ENCODE measurements at places on chromosomes 13 and 19.

DNA sequence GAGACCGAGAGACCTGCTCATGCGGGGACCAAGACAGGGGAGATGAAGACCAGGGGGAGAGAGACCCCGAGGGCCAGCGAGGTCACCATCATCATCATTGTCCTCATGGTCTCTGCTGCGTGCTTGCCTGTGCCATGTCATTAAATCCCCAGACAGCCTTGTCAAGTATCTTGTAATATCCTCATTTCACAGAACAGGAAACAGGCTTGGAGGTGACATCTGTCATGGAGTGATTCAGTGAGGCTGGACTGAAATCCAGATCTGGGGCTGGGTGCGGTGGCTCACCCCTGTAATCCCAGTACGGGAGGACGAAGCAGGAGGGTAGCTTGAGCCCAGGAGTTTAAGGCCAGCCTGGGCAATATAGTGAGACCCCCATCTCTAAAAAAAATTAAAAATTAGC lies 5.9 kb upstream of the NANOS2 start:
- no peak for DNase-seq

DNA sequence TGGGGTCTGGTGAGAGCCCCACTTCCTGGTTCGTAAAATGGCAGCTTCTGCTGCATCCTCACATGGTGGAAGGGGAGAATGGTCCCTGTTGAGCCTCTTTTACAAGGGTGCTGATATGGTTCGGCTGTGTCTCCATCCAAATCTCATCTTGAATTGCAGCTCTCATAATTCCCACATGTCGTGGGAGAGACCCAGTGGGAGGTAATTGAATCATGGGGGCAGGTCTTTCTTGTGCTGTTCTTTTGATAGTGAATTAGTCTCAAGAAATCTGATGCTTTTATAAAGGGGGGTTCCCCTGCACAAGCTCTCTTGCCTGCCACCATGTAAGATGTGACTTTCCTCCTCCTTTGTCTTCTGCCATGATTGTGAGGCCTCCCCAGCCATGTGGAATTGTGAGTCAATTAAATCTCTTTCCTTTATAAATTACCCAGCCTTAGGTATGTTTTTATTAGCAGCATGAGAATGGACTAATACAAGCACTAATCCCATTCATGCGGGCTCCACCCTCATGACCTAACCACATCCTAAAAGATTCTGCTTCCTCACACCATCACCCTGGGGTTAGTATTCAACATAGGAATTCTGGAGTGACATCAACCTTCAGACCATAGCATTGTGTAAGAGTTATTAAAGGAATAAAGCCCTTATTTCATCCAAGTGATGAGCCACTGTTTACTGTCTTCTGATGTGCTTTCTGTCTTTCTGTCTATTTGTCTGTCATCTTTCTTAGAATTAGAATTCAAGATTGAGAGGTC lies 159.0 kb upstream of the IRS2 start:
- DNase-seq = no peak

GRCh38 chr13:59891053-59891452 lies 272.7 kb downstream of the DIAPH3 start:
- no peak for DNase-seq

DNA sequence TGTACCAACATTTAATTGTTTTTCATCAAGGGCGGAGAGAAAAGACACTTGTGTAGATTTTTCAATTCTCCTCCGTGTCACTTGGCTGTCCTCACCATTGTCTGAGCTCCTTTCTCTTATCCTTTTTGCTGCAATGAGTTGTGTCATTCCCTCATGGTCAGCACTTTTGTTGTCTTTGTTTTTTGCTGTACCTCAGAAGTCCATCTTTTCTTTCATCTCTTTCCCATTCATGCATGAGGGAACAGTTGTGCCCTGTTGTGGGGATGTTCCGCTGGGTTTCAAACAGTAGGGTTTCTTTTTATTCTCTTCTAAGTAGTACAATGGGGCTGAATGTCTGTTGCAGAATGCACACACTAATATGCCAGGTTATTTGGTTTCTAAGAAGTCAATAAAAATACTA lies 222.6 kb downstream of the TM9SF2 start:
- DNase-seq = no peak

DNA sequence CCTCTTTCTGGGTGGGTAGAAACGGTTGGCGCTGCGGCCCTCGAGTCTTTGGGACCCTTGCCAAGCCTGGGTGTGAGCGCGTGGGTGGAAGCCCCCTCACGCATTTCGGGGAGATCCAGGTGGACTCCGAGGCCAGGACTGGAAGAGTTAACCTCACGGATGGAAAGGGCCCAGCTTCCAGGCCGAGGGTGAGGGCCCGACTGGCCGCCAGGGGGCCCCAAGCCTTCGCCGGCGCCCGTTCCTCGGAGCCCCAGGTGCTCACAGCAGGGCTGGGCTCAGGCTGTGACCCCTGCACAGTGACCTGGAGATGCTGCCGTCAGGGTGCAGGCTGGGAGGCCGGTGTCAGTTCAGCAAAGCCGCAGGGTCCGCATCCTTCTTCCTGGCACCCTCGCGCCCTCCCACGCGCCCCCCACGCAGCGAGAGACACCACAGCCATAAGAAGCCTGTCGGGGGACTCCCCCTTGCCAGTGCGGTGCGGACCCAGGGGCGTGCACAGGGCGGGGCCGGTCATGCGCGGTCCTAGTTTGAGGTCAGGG lies 34.2 kb upstream of the TMEM255B start:
- DNase-seq = peak; percentile 56

All from hindlimb muscle (tissue), 1 donor.